ENCODE measurements at places on chromosomes 1 and 21.

DNA sequence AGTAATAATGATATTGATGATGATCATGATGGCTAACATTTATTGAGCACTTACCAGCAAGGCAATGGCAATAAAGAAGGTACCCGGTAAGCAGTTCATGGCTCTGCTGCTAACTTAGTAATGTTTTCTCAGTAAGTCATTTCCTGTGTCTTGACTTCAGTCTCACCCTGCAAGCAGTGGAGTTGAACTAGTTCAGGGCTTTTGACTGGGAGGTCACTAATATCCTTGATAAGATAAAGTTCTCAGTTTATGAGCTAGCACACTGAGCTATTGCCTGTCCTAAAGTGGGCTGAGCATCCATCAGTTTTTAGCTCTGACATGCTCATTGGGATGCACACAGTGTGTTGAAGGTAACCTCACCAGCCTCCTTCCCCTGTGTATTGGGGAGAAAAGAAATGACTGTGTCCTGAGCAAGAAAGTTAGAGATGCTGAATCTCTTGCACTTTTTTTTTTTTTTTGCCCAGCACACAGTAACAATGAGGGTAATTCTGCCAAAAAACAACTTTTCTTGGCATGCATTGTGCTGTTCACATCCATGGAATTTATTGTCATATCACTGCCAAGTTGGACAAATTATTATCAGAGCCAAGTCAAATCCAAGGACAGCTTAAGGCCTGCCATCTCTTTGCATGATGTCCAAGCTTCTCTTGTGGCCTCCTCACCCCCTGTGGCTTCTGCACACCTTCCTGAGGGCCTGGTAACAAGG lies 55.5 kb upstream of the GADD45A start:
- DNase-seq = no peak

GRCh38 chr1:210850556-210850955 lies 283.4 kb downstream of the KCNH1 start:
- no peak for DNase-seq

GRCh38 chr1:90605070-90605469 lies 112.0 kb downstream of the BARHL2 start:
- no peak for DNase-seq

DNA sequence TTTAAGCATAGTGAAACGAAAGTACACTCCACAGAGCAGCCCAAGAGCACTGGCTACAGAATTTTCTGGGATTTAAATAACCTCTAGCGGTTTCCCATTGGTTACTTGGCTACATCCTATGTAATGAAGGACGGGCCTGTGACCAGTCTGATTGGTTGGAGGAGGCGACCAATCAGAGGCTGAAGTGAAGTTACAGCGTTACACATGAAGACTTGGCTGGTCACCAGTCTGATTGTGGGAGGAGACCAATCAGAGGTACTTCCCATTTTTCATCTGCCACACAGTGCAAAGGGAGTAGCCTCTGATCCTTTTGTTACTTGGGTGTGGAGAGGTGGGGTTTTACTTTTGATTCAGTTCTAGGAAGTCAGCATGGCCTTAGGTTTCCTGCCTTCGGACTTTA lies 142.7 kb upstream of the SERTAD4 start:
- no peak for DNase-seq

DNA sequence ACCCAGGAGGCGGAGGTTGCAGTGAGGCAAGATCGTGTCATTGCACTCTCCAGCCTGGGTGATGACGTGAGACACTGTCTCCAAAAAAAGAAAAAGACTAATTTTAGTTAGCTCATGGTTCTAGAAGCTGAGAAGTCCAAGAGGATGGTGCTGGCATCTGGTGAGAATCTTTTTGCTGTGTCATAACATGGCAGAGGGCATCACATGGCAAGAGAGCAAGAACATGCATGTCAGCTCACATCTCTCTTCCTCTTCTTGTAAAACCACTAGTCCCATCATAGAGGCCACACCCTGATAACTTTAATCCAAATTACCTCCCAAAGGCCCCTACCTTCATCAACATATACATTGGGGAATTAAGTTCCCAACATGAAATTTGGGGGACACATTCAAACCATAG lies 13.8 kb upstream of the CNN3 start:
- no peak for DNase-seq

- no peak for DNase-seq
These were observed 54.9 kb downstream of the DPT start for GRCh38 chr1:168673974-168674683.

GRCh38 chr1:41850029-41850428 lies 68.7 kb downstream of the HIVEP3 start:
- no peak for DNase-seq

GRCh38 chr21:35489389-35489980 lies 440.4 kb upstream of the RUNX1 start:
- no peak for DNase-seq
